ENCODE measurements at places on chromosomes 7 and 10.

DNA sequence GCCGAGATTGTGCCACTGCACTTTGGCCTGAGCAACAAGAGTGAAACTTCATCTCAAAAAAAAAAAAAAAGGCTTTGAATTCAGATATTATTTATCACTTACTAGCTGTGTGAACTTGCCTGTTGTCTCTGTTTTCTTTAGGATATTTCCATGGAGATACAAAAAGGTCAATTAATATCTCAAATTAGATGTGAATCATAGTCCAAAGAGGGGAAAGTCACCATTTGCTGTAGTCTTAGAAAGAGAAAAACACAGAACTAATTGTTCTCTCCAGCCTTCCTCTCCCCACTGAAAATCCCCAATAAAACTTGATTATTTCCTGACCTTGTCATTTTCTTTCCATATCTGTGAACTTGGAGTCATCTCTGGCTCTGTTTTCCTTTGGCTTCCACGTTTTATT is 21.2 kb downstream of the HEPACAM2 start:
- DNase-seq = no peak

- no peak for DNase-seq
Measured at GRCh38 chr10:10043083-10043482, 974.6 kb upstream of the CELF2 start.

- no peak for DNase-seq
Measured at GRCh38 chr10:28903063-28903462, 225.7 kb downstream of the BAMBI start.

GRCh38 chr10:35795131-35795824 is 153.2 kb upstream of the FZD8 start:
- peak; percentile 90 for DNase-seq

- DNase-seq = peak; percentile 65
Measured at GRCh38 chr7:2477447-2478398, 1.5 kb upstream of the GRIFIN start.

DNA sequence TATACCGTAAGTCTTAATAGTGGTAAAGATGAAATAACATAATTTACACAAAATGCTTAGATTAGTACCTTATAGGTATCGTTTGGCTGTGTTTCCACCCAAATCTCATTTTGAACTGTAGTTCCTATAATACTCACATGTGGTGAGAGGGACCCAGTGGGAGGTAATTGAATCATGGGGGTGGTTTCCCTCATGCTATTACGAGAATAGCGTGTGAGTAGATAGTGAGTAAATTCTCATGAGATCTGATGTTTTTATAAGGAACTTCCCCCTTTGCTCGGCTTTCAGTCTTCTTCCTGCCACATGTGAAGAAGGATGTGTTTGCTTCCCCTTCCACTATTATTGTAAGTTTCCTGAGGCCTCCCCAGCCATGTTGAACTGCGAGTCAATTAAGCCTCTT is 426.3 kb upstream of the POT1 start:
- peak; percentile 80 for DNase-seq

DNA sequence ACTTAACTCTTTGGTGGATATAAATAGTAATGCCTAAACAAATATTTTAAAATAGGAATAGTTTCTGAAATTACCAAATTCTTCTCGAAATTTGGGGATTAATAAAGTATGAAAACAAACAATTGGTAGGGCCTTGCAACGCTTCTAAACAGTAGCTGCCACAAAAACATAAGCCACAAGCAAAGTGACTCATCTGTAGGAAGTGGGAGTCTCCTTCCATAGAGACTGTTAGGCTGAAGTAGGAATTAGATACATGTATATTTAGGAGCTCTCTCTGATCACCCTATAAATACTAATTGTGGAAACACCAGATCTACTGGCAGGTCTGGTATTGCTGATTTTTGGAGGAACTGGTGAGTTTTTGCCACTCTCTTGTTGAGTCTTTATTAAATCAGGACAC is 5.7 kb upstream of the LMOD2 start:
- DNase-seq = peak; percentile 65

DNA sequence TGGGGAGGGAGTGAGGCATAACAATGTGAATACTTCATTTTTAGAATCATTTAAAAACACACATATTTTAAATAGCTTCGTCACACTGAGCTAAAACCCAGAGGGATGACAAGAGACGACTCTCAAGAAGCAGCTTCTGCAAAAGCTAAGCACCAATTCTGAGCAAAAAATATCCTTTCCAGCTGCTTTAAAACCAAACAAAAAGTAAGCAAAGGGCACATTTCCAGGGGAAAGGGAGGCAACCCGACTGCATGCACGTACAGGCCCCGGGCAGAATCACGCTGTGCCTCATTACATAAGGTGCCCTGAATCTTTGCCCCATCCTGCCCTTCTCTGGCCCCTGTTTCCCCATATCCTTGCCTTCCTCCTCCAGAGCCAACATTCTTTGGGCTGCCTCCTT is 78.4 kb downstream of the DGKI start:
- no peak for DNase-seq

- no peak for DNase-seq
Measured at GRCh38 chr10:51510231-51510630, 189.2 kb downstream of the CSTF2T start.

DNA sequence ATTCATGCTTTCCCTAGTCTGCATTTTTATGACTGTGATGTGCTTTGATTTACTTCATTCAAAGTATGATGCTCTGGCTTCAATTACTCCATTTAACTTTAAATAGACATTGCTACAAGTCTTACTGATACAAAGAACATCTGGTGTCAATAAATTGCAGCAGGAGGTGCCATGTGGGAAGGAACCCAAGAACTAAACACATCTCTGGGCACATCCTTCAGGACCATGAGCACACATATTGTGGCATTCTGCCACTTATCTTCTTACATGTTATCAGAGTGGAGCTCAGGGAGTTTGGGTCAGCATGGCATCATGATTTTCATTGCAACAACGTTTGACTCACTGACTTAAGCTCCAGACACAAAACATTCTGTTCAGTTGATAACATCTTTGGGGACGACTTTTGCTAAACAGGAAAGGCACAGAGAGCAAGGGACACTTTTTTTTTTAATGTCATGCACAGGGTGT is 227.0 kb downstream of the DKK1 start:
- no peak for DNase-seq

GRCh38 chr10:104170610-104171254 is 48.8 kb downstream of the SFR1 start:
- no peak for DNase-seq

DNA sequence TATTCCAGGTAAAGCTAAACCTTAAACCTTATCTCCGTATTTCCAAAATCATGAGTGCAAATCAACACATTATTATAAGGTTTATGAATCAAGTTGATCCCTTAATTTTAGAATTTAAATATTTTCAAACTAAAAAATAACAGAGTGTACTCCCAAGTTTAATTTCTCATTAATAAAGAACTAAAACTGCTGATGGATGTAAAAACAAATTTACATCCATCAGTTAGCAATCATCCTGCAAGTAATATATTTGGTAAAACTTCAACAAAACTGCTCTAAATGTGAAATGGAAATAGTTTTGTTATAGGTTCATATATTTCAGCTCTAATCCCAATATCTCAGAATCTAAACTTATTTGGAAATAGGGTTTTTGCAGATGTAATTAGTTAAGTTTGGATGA is 71.3 kb upstream of the ZNF804B start:
- no peak for DNase-seq

GRCh38 chr7:158085741-158086695 is 501.6 kb downstream of the PTPRN2 start:
- no peak for DNase-seq

- peak; percentile 4 for DNase-seq
Measured at GRCh38 chr10:18368682-18369081, 228.5 kb downstream of the CACNB2 start.

DNA sequence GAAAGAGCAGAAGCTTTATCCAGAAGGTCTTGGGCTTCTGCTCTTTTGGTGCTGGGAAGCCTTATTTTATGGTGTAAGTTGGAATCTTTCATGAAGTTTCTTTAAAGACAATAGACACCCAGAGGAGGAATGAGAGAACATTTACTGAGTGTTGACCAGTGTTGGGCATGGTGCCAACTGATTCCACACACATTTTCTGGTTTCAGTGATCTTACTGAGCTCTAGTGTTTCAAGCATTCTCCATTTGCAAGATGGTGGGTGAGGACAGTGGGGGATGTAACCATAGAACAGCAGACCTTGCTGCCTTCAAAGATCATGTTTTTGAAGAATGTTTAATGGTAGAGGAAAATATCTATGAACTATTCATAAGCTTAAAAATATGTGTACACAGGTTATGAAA is 114.6 kb downstream of the LRMDA start:
- DNase-seq = no peak

DNA sequence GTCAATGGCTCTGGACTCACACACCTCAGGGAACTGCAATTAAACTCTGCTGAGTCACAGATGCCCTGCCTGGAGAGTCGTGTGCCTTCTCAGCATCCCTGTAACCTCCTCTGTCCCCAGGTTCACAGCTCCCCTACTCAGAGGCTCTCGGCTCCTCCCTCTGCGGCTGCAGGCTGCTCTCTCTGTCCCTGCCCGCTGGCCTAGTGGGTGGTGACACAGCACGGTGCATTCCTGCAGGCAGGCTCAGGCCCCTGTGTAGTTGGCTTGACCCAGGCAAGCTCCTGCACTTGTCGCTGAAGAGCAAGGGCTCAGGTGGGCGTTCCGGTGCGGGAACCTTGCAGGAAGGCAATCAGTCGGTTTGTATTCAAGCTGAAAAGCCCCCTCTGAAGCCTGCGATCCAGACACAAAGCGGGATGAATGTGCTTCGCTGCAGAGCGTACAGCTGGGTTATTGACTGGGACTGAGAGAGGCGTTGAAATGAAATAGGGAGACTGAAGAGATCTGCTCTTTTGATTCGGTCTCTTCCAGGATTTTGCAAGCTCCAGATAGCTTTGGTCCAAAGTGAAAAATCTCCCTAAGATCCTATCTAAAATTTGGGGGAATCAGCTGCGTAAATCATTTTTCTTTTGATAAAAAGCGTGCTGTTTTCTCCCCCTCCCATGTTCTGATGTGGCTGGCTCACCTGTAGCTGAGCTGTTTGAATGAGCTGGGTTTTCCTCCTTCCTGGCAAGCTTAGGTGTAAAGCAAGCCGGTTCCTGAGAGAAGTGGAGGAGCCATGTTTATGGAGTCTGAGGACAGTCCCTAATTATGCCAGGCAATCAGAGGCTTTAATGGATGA is 208.7 kb upstream of the PHYHIPL start:
- DNase-seq = peak; percentile 24

- no peak for DNase-seq
Measured at GRCh38 chr7:121001234-121001906, 12.9 kb downstream of the CPED1 start.

- peak; percentile 71 for DNase-seq
Measured at GRCh38 chr10:12907656-12908055, 93.9 kb downstream of the CCDC3 start.

DNA sequence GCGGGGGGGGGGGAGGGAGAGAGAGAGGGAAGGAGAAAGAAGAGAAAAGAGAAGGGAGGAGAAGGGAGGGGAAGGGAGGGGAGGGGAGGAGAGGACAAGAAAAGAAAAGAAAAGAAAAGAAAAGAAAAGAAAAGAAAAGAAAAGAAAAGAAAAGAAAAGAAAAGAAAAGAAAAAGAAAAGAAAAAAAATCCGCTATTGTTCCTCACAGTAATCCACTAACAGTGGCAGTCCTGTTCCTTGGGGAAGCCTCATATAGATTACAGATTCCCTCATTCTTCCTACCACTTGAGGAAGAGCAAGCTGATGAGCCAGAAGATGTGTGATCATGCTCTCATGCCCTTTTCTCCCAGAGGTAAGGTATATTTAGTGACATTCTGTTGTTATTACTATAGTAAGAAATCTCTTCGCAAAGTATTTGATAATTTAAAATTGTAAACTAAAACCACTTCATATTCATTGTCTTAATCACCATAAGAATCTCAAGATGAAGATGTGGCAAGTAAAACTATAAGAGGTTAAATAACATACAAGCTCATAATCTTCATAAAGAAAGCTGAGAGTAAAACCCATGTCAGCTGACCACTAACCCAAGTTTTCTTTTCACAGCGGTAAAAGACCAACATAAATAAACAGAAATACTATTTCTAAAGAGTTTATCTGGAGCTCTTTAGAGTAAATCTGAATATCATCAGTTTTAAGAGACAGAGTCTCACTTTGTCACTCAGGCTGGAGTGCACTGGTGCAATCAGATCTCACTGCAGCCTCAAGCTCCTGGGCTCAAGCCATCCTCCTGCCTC is 128.1 kb downstream of the JMJD1C start:
- no peak for DNase-seq

- DNase-seq = no peak
Measured at GRCh38 chr7:144820552-144820951, 15.3 kb downstream of the TPK1 start.

GRCh38 chr7:26653430-26654399 is 210.7 kb downstream of the SKAP2 start:
- peak; percentile 7 for DNase-seq

DNA sequence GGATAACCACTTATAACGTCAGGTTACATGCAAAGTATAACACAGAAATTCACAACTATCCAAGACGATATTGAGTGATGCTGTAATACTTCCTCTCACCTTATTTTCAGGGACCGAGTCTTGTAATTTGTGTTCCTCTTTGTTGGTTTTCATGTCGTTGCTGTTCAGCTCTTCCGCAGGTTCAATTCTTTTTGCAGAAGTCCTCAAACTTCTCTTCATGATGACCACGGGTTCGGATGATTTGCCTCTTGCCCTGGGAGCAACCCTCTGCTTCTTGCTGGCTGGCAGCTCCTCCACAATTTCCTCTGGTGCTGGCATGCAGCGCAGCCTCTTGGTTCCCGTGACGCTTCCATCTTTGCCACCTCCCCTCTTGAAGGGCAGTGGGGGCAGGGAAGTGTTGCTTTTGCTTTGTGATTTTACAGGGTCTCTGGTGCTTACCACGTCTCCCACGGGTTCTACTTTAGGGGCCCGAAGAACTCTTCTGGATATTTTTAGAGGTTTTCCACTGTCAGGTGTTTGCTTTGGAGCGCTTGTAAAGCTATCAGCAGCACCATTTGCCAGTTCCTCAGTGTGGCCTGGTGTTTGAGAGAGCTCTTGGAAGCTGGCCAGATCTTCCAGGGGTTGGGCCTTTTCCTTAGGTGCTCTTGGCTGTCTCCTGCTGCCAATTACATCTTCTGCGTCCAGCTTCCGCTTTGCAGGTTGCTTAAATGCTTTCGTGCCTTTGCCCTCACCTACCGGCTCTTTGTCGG is 23.6 kb downstream of the MKI67 start:
- no peak for DNase-seq

- no peak for DNase-seq
Measured at GRCh38 chr10:24574161-24574560, 149.5 kb downstream of the ARHGAP21 start.

GRCh38 chr7:94188350-94188749 is 184.2 kb upstream of the BET1 start:
- no peak for DNase-seq

All from HT1080 (cell line).